ENCODE measurements at places on chromosomes 5 and 9. TPM values are rescaled to one million over a fixed set of nuclear protein-coding genes. Genes with fewer than 3 reads are reported as not detected.
A peak's percentile ranks its signal among the peaks of the same experiment; 100 is the strongest.

GRCh38 chr5:132779961-132780360 is 2.9 kb upstream of the SEPTIN8 start:
- DNase-seq: no peak

- no peak for DNase-seq
These were observed 69.7 kb downstream of the GCNT1 start for GRCh38 chr9:76528642-76529190.

- no peak for DNase-seq
These were observed 785.4 kb downstream of the NR2F1-AS1 start for GRCh38 chr5:92795633-92796032.

GRCh38 chr5:108361239-108361638 is 20.7 kb downstream of the FBXL17 start:
- DNase-seq: no peak

DNA sequence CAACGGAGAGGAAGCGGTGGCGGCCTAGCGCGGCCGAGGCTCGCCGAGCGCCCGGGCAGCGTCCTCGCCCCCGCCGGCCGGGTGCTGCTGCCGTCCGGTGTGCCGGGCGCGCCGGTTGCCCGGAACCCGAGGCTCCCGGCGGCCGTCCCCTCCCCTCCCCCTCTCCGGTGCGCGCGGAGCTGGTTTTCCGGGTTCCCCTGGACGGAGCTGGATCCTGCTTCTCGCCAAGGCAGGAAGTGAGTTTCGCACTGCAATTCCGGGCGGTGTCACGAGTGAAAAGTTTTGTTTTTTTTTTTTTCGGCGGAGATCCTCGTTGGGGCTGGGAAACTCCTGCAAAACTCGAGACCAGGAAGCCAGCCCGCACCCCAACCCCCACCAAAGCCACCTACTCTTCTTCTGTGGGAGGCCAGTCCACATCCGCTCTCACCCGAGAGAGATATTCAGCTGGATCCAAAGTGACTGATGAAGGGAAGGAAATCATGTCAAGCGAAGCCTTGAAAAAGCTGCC is at the start of gene ERBIN:
TSS of gene ERBIN (plus strand) at position 300 of the 508 bp plus-strand sequence. CDS start 66,144 bp downstream, outside the sequence.
- DNase-seq: peak; percentile 59

The CCDC192 gene
- total RNA-seq: 0.60 TPM

The SLC31A2 gene
- total RNA-seq: 3.0 TPM

The TMEM8B gene
- 25.4 TPM for total RNA-seq
